ENCODE measurements at places on chromosomes 7 and 10. TPM values are rescaled to one million over a fixed set of nuclear protein-coding genes. Genes with fewer than 3 reads are reported as not detected.

- no peaks in the 10 kb centered on the region for H3K27me3 ChIP-seq
- no peaks in the 10 kb centered on the region for H3K36me3 ChIP-seq
- H3K4me3 ChIP-seq: no peak overlapping the region
- DNase-seq: no peak
- peaks cover 12% of the 10 kb centered on the region for H3K4me1 ChIP-seq
Measured at GRCh38 chr7:157662981-157663716, 326.3 kb downstream of the DNAJB6 start.

DNA sequence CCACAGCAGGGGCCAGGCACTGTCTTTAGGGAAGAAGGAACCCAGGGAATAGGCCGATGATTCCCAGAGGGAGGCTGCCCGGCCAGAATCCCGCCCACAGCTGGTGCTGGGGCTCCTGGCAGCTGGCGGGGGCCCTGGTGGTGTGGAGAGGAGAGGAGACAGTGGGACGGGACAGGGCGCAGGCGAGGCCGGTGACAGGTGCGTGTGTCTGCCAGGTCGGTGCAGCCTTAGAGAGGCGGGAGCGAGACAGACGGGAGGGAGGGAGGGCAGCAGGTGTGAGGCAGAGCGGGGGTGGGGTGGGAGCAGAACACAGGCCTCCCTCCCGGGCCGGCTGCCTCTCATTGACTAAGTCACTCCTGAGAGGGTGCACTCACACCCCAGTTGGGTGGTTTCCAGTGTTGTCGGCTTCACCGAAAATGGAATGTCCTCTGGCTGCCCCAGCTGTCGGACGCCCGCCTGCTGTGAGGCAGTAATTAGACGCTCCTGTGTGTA is 55.2 kb downstream of the ELFN1 start:
- no peak overlapping the region for H3K4me3 ChIP-seq
- DNase-seq: no peak
- no peaks in the 10 kb centered on the region for H3K36me3 ChIP-seq
- no peaks in the 10 kb centered on the region for H3K4me1 ChIP-seq

- peaks cover 21% of the 10 kb centered on the region for H3K36me3 ChIP-seq
- H3K27ac ChIP-seq: no peak overlapping the region
- H3K4me1 ChIP-seq: peaks cover 51% of the 10 kb centered on the region
- no peaks in the 10 kb centered on the region for H3K27me3 ChIP-seq
- H3K4me3 ChIP-seq: no peak overlapping the region
Measured at GRCh38 chr10:924524-924859, 7.0 kb downstream of the LARP4B start.

Gene GDF10
- 0.19 TPM for total RNA-seq

Gene CRYGN
- total RNA-seq: not detected

Data from activated naive CD4-positive, alpha-beta T cell treated with anti-CD3 and anti-CD28 coated beads for 36 hours (primary cell).